ENCODE measurements at places on chromosomes 16 and 17.

GRCh38 chr16:54521327-54521726 is 234.7 kb upstream of the IRX3 start:
- peaks cover 3% of the 10 kb centered on the region for H3K4me1 ChIP-seq
- H3K4me3 ChIP-seq: no peak overlapping the region
- no peak for DNase-seq
- peaks cover 7% of the 10 kb centered on the region for H3K27me3 ChIP-seq
- no peaks in the 10 kb centered on the region for H3K36me3 ChIP-seq
- no peak overlapping the region for H3K27ac ChIP-seq

- no peaks in the 10 kb centered on the region for H3K36me3 ChIP-seq
- H3K27me3 ChIP-seq: peaks cover 9% of the 10 kb centered on the region
- H3K4me3 ChIP-seq: peak overlapping the region; percentile 83
- H3K27ac ChIP-seq: no peak overlapping the region
- no peak for DNase-seq
Measured at GRCh38 chr16:50467559-50467942, 80.6 kb upstream of the NKD1 start.

DNA sequence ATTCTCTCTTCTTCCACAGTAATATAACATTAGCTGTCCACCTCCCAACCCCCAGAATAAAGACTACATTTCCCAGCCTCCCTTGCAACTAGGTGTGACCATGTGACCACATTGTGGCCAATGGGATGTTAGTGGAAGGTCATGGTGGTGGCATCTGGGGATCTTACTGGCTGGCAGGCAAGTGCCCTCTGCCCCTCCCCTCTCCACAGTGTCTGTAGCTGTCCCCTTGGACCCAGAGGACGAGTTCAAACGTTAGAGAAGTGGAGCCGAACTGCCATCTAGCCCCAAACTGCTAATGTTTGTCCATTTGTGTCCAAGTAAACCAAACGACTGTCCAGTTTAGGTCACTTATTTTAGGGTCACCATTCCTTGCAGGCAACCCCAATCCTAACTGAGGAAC is 26.6 kb upstream of the KCNG4 start:
- no peaks in the 10 kb centered on the region for H3K36me3 ChIP-seq
- DNase-seq: no peak
- no peak overlapping the region for H3K4me3 ChIP-seq
- no peak overlapping the region for H3K27ac ChIP-seq
- peaks cover 14% of the 10 kb centered on the region for H3K4me1 ChIP-seq

GRCh38 chr16:30075503-30076275 is at the start of gene PPP4C:
TSS of gene PPP4C (plus strand) at chr16:30075994. CDS start at chr16:30076378, 384 bp downstream.
- peak; percentile 92 for DNase-seq
- H3K27me3 ChIP-seq: no peaks in the 10 kb centered on the region
- peak within 1 kb of the TSS; percentile 96 for H3K27ac ChIP-seq
- H3K36me3 ChIP-seq: peaks cover 15% of the 10 kb centered on the region
- H3K4me3 ChIP-seq: peak within 1 kb of the TSS; percentile 97

DNA sequence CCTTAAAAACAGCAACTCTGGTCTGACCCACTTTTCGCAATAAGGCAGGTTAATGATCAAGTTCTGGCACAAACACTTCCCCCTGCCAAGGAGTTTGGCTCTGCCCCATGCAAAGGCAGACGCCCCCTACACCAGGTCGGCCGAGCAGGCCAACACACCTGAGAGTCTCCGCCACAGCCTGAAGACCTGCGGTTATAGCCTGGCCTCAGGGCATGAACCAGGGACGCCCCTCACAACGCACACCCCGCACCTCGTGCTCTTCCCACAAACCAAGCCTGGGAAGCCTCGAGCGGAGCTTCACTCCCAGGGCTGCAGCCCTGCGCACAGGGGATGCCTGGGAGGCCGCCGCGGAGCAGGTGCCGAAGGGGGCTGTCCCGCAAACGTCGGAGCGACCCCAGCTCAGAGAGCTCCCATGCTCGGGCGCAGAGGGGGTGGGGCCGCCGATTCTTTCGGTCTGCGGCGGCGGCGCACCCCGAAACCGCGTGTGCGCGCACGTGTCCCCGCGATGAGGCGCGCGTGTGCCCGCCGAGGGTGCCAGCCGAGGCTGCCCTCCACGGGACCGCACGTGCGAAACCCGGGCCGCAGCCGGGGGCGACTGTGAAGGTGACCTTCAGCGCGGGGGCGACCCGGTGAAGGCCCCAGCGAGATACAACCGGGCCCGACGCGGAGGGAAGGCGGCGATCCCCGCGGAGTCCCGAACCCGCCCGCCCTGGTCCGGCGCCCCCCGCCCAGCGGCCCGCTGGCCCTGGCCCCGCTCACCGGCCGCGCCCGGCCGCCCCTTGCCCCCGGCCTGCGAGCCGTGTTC is 559 bp downstream of the CLUH start:
- peak overlapping the region; percentile 91 for H3K4me3 ChIP-seq
- DNase-seq: no peak
- H3K36me3 ChIP-seq: no peaks in the 10 kb centered on the region
- peaks cover 22% of the 10 kb centered on the region for H3K4me1 ChIP-seq

- DNase-seq: peak; percentile 98
- H3K27me3 ChIP-seq: peaks cover 8% of the 10 kb centered on the region
- H3K27ac ChIP-seq: peak within 1 kb of the TSS; percentile 94
Measured at GRCh38 chr17:63842540-63843386, at the start of gene SMARCD2. TSS of gene SMARCD2 (minus strand) at chr17:63842685. CDS start at chr17:63842674, 11 bp downstream.

DNA sequence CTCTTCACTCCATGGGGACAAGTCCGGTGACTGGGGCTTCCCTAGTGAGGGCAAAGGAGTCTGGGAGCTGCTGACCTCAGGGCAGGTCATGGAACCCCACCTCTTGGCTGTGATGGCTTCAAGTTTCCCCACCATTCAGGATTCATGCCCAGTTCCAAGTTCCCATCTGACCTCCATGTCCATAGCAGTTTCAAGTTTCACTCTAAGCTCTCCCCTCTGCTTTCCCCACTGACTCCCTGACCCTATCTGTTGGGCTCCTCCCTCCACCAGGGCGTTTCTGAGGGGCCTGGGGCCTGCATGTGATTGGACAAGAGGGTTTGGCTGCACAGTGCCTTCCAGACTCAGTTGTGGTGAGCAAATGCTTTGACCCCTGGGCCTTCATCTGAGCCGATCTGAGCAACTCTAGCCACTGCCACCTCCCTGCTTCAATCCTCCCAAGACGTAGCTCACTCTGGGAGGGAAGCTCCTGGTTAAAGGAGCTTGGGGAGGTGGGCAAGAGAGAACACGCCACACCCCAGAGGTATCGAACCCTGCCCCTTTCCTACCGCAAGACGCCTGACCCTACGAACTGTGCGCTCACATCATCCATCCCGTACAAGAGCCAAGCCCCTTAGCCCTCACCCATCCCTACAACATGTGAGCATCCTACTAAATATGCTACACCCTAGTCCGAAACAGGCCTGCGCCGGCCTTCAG is 8.3 kb downstream of the ZNF629 start:
- H3K27ac ChIP-seq: peak overlapping the region; percentile 63
- H3K36me3 ChIP-seq: peaks cover 5% of the 10 kb centered on the region
- no peak for DNase-seq
- peaks cover 20% of the 10 kb centered on the region for H3K4me1 ChIP-seq
- H3K27me3 ChIP-seq: no peaks in the 10 kb centered on the region
- H3K4me3 ChIP-seq: peak overlapping the region; percentile 72
